Stimulated activated CD4-positive, alpha-beta T cell treated with anti-CD3 and anti-CD28 coated beads, Interleukin-12 subunit alpha, Interleukin-12 subunit beta, amount 100 ng/mL, for 24 hours (primary cell): ENCODE measurements at places on chromosomes 12 and 14.

DNA sequence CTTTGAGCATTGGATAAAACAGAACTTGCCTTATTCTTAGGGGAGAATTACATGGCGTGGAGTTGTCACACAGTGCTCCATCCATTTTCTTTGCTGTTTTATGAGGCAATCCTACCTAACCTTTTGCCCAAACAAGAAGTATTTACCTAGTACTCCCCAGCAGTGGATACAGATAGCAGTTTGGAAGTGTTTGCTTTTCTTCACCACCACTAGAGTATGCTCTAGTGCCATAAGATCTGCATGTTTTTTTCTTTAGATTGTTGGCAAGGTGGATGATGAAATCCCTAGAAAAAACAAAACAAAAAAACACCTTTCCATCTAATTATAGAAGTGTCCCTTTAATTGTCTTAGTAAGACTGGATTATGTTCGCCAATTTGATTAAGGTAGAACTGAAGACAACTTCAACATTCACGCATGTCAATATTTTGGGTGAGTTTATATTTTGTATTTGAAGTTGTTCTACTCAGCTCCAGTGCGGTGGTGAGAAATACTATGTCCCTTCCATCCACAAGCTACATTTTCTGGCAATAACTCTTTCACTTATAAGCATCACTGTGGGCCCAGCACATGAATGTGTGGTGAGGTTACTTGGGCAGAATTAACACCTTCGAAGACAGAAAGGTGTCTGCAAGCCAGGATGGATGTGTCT is 23.6 kb upstream of the TMEM260 start:
- DNase-seq = no peak

GRCh38 chr14:52283099-52283498 is 15.6 kb downstream of the PTGDR start:
- no peak for DNase-seq

- no peak for DNase-seq
Observed at GRCh38 chr14:99215277-99215676, 56.7 kb downstream of the BCL11B start.

- peak; percentile 74 for DNase-seq
Observed at GRCh38 chr12:4272424-4273272, 914 bp upstream of the CCND2 start.

GRCh38 chr14:104477117-104477623 is 102.4 kb upstream of the C14orf180 start:
- no peak for DNase-seq

GRCh38 chr14:90483571-90483974 is 86.7 kb downstream of the CALM1 start:
- no peak for DNase-seq

DNA sequence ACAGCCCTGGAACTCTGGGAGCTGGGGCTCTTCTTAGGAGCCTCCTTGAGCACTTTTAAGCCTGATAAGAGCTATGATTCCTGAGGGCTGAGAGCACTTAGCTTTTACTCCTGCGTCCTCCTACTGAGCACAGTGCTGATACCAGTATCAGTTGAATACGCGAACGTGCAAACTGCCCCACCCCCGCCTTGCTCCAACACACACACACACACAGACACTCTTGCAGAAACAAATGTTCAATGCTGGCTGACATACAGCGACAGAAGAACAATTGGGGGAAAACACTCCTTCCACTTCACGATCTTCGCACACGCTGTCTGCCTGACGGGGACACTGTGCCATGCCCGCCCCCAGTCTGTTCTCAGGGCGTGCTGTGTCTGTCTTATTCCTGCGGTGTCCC is 57.2 kb upstream of the DLK1 start:
- no peak for DNase-seq

DNA sequence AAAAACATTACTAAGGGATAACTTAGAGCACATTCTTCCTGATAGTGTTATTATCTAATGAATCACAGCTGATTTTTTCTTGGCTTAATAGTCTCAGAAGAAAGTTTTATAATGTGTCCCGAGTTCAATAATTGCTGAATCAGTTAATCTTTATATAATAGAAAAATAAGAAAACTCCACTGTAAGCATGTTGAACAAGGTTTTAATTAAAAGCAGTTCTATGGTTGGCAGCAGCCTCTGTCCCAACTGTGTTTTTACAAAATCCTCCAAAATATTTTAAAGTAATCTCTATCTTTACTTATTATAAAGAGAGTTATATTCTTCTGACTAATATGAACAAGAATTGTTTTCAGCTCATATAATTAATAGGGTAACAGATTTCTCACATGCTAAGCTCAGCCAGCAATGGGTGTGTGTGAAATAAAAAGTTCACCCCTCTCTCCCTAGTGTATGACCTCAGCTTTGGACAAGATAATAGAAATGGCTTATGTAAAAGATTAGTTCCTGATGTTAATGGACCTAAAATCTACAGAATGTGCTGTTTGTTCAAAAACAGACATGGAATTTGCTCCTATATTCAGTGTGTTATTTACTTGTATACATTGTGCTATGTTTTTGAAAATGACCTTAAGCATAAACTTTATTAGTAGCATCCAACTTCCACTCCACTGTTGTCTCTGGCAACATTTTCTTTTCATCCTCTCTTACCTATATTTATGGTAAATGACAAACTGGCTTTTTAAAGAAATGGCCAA is 67.1 kb upstream of the DCN start:
- DNase-seq = no peak

DNA sequence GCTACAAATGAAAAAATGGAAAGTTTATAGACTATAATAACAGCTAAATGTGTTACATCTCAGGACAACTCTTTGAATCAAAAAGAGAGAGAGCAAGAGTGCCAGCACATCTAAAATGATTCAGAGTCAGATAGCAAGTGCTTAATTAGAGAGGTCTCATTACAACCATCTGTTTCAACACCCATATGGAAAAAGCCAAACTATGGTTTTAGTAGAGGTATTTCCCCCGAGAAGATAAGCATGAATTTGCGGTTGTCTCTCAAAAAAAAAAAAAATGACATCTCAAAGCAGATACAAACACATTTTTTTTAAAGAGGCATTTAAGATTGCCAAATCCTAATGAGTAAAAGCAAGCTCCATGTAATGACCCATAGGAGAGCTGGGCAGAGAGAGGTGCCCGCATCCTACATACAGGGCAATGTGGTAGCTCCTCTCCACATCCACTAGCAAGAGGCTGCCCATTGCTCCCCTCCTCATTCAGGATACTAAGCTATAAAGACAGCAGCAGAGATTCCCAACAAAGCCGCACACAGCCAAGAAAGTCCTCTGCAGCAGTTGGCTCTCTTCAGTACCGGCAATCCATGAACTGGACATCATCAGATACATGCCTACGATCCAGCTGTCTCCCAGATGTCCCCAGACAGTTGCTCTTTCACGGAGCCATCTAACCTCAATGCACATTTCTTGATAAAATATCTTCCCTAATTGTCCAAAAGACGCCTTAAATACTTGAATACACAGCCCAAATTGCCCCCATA is 100.4 kb downstream of the EFCAB11 start:
- DNase-seq = no peak

GRCh38 chr12:6326316-6327228 is 15.3 kb downstream of the TNFRSF1A start:
- no peak for DNase-seq

DNA sequence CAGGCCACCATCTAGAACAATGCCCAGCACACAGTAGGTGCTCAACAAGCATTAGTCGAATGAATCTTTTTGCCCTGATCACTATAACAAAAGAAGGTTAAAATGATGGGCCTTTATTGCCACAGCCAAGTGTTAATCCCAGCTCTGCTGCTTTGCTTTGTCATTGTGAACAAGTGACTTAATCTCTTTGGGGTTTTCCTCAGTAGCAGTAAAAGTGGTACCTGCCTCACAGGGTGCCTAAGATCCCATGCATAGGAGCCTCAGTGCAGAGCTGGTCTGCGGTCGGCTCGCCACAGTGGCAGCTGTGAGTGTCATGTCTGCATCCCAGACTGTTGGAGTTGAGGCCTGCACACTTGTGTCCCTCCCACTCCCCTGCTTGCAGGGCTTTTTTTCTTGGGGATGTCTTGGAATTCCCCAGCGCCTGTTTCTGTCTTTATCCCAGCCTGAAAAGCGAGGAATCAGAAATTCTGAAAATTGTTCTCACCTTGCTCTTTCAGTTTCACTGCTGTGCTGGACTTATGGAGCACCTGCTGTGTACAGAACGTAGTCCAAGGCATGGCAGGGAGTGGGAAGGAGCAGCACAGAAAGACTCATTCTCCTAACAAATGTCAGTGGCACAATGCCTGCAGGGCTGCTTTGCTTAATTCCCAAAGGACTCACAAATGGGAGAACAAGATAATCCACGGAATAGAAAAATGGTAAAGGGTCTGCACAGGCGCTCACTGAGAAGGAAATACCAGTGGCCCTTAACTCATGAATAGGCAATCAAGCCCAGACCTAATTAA is 90.8 kb downstream of the EML1 start:
- no peak for DNase-seq

GRCh38 chr12:24404086-24404815 is 454.8 kb upstream of the SOX5 start:
- no peak for DNase-seq

DNA sequence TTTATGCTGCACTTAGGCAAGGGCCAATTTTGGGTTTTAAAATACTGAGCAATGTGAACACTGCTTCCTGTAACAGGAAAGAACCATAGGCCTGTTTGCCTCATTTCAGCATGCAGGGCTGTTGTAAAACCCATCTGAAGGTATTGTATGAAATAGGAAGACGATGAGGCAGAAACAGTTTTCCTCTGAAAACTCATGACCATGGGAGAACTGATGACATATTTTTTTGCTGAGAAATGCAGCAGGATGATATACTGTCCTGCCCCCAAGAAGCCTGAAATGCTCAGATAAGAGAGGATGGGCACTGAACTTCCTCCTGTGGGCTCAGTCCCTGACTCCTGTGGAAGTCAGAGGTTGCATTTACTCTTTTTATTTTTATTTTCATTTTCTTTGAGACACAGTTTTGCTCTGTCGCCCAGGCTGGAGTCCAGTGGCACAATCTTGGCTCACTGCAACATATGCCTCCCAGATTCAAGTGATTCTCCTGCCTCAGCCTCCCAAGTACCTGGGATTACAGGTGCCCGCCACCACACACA is 17.4 kb downstream of the PYGL start:
- DNase-seq = no peak

GRCh38 chr12:22283508-22283907 is 51.0 kb downstream of the ST8SIA1 start:
- DNase-seq = no peak

DNA sequence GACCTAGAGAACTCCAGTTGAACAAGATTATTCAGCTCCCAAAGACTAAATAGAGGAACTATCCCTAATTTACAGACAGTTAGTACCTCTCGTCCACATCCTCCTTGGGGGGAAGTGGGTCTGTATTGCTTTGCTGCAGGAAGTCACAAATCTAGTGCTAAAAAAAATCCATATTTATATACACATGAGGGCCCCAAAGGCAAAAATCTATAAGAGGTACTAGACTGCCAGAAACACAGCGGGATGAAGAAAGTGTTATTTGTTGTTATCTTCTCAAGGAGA is 190.1 kb downstream of the TTC8 start:
- DNase-seq = no peak

DNA sequence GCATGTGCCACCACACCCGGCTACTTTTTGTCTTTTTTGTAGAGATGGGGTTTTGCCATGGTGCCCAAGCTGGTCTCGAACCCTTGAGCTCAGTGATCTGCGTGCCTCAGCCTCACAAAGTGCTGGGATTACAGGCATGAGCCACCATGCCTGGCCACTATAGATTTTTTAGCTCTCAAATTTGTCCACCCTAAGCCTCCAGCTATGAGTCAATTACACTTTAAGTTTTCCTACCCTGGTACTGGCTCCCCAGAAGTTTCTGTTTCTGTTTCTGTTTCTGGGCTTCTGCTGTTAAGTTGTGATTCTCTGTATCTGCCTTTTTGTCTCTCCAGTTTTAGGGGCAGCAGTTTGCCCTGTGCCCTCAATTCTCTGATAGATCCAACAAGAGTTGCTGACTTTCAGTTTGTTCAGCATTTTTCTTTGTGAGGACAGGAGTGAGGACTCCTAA is 4.4 kb upstream of the TINF2 start:
- no peak for DNase-seq

GRCh38 chr12:42854208-42854607 is 264.7 kb upstream of the PRICKLE1 start:
- DNase-seq = no peak

- DNase-seq = no peak
Observed at GRCh38 chr14:91521061-91521640, 11.0 kb upstream of the PPP4R3A start.

DNA sequence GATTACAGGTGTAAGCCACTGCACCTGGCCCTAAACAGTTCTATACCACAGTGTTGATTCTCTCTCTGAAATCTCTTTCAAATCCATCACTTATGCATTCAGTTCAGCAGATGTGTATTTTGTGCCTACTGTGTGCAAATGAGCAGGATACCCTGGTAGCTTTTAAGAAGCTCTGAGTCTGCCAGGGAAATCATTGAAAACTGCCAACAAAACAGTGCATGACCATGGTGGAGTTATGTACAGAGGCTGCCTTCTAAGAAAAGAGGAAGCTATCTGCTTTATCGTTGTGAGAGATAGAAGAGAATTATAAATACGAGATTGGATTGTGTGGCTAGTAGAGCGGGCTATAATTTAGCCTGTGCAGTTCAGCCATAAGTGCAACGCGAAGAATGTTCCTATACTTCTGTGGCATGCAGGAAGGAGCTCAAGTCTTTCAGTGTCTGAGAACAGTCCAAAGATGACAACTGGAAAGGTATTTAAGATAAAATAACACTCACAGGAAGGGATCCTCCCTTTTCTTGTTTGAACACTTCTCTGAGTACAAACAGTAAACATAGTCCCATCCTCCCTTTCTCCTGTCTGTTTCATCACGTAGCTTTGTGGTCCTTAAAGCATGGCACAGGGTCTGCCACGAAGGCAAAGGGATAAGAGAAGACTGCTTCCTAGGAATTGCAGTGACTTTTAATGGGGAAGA is 4.3 kb downstream of the DIP2B start:
- no peak for DNase-seq

GRCh38 chr14:93067088-93067487 is 48.6 kb downstream of the ITPK1 start:
- no peak for DNase-seq

GRCh38 chr12:120813588-120814153 is 88.0 kb downstream of the ACADS start:
- no peak for DNase-seq
